ENCODE measurements at places on chromosomes 4 and X.

DNA sequence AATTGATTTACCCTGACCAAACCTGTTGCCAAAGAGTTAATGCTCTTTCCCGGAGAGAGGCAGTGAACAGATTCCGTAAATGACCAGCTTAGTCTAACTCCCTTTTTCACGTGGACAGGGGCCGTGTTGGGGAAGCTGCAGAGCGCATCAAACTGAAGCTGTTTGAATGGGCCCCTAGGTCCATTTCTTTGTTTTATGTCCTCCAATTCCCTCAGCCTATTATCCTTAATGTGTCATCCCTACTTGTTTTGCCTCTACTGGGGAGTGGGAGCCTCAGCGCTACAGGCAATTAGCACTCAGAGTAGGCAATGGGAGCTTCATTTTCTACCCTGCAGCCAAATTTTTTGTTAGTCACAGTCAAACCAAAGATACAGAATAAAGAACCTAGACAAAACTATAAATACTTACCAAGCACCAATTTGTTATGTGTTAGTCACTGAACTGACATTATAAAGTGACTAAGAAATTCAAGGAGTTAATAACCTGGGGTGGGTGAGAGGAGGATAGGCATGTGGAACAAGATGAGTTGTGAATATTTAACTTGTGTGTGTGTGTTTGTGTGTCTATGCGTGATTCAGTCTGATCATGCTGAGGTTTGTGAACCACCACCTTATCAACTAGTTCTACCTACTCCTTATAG lies 417.4 kb downstream of the PACRGL start:
- no peak for DNase-seq

GRCh38 chr4:146486565-146486964 lies 35.2 kb downstream of the SLC10A7 start:
- no peak for DNase-seq

- DNase-seq: no peak
These were observed 31.2 kb upstream of the MSANTD1 start for GRCh38 chr4:3217771-3218170.

- DNase-seq: no peak
These were observed 41.9 kb downstream of the ARHGEF38 start for GRCh38 chr4:105594099-105595010.

DNA sequence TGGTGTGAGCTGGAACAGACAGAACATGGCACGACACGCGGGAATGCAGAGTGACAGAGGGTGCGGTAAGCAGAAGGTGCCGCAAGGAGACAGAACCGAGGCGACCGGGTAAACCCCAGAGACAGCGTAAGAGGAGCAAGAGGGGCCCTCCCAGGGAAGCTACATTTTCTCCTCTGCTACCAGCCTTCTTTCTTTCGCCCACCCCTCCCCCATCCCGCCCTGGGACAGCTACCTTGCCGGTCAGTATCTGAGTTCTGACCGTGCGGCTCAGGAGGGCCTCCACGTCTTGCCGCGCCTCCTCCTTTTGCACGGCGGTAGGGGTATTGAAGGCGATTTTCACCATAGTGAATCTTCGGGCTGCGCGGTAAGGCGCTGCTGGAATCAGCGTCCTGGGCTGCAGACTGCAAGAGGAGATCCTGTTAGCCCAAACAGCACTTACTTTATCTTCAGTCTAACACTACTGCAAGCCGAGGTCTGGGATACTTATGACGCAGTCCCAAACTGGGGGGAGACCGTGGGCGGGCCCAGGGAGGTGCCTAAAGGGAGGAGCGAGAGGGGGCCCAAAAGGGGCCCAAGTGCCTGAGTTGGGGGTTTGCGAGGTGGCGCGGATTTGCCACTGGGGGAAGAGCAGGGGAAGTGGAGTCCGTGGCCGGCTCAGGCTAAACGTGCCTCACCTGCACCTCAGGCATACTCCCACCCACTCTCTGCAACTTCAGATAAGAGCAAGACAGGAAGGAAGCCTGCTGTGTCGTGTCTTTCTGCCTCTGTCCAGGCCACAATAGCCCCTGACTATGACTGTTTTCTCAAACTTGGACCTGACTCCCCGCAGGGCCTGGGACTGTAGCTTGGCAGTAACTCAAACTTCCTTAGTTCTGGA lies at the start of gene ITM2A:
Gene ITM2A (minus strand): TSS at position 462 of the 877 bp plus-strand sequence. CDS start 119 bp downstream, at position 343.
- no peak for DNase-seq

GRCh38 chrX:17758382-17758781 lies 21.1 kb downstream of the SCML1 start:
- DNase-seq: no peak

- DNase-seq: no peak
These were observed 222.7 kb upstream of the LNX1 start for GRCh38 chr4:53813998-53814397.

DNA sequence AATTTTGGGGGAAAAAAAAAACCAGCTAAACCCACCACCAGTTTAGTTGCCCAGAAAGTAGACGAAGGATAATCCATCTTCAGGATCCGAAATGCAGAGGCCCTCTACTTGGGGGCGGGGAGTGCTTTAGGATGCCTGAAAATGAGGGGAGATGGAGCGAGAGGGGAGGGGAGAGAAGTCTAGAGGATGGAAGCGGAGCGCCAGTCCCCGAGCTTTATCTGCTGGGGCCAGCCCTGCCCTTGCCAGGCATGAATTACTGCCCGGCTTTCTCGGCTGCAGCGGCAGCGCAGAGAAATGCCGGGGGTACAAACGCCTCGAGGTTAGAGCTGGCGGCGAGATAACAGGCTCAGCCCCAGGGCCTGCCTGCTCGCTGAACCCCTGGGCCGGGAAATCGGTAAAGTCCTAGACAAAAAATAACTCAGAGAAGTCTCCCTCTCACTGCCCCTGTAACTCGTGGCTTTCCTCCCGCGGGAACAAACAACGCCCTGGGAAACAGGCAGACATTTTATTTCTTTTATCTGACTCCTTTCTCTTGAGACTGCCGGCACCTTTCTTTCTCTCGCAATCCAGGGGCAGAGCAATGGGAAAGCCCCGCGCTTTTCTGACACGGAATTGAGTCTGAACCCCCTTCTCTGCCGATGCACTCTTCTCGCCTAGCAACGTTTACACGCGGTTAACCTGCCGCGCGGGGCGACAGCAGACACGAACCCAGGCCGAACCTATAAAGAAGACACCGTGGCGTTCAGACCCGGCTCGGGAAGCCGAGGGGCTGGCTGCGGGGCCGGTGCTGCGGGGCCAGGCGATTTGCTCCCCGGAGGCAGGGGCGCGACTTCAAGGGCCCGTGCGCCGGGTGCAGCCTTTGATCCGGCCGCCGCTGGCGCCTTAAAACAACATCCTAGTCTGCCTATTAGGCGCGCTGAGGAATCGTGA lies 3.1 kb upstream of the MSX1 start:
- DNase-seq: no peak

DNA sequence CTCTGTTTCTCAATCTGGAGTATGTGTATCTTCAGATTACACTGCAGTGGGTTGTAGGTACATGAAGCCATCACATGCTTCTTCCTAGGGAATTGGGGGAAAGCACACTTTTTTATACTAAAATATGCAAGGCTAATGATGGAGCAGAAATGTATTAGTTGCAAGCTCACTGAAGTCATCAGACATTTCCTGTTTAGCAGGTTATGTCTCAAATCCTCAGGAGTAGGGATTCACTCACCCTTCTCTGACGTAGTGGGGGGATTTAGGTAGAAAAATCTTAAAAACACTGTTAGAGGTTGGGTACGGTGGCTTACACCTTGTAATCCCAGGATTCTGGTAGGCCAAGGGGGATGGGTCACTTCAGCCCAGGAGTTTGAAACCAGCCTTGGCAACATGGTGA lies 128.4 kb upstream of the GPC4 start:
- no peak for DNase-seq

DNA sequence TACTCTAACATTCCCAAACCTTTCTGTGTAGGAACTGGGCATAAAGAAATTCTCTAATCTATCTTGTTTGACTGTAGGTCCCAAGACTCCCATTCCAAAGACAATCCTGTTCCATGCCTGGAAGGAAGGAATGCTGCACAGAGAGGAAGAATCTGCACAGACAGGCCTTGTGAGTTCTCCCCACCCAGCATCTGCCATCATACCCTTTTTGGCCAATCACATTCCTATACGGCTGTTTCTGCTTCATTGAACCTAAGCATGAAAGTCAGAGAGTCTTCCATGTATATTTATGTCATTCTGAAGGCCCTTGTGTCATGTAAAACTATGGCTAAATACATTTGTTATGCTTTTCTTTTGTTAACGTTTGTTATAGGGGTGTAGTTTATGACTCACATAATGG lies 667.7 kb upstream of the IGFBP7 start:
- DNase-seq: no peak

GRCh38 chr4:56870946-56871345 lies 36.8 kb upstream of the REST start:
- peak; percentile 64 for DNase-seq

DNA sequence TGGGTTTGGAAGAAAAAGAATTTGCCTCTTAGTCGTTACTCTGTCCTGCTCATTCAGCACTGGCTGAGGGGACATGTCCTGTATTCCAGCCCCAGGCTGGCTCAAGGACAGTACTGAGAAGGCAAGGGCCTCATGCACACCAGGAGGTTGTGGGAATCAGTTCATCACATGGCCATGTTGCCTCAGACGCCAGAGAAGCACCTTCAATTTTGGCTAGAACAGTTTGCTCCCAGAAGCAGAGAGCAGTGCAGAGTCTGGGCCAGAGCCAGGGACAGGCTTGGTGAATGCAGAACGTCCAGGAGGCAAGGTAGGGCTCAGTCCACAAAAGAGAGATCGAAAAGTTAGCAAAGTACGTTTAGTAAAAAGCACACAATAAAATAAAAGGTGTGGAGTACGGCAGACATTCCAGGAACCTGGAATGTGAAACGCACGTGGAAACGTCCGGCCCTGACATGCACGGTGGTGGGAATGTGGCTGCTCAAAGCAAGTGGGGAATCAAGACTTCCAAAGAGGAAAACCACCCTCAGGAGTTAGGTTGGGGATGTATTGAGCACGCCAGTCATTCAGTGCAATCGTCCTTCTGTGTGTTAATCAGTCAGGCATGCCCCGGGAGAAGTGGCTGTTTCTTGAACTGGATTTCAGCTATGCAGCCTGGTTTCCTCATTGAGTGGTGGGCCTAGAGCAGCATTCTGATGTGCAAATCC lies 1.2 kb upstream of the SLC2A9 start:
- DNase-seq: no peak

GRCh38 chr4:2507855-2508254 lies 28.6 kb upstream of the FAM193A start:
- DNase-seq: no peak

DNA sequence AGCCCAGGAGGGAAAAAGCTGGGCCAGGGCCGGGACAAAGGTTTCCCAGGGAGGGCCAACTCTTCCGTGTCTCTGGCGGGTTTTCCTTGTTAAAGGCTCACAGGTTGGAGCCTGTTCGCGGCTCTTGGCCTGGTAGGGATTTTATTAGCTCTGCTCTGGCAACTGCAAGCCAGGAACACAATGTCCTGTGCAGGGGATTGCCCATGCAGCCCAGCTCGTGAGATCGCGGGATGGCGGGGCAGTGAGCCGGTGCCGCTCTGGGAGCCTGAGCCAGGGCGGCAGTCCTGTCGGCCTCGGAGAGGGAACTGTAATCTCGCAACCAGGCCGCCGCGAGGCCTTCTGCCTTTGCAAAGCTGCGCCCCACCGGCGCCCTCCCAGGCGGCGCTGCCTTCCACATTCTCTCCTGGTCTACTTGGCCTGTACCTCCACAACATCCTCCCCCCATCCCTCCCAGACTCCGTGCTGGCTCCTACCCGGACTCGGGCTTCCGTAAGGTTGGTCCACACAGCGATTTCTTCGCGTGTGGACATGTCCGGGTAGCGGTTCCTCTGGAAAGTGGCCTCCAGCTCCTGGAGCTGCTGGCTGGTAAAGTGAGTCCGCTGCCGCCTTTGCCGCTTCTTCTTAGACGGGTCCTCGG lies 2.1 kb downstream of the PITX2 start:
- no peak for DNase-seq

DNA sequence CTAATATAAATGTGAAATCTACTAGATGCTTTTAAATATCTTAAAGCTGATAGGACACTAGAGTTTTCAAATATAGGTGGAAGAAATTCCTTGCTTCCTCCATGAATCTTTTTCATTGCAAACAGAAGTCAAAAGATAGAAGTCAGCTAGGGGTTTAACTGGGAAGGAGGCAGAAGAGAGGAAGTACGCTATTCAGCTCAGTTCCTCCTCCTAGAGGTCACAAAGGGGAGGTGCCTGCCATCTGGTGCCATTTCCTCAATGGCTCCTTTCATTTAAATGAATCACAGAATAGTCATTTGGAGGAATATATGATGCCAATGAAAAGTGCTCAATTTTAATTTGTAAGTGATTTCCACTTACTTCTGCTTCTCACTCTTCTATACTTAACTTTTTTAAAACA lies 8.5 kb downstream of the COL25A1 start:
- no peak for DNase-seq
